ENCODE measurements at places on chromosomes 5 and 9.

DNA sequence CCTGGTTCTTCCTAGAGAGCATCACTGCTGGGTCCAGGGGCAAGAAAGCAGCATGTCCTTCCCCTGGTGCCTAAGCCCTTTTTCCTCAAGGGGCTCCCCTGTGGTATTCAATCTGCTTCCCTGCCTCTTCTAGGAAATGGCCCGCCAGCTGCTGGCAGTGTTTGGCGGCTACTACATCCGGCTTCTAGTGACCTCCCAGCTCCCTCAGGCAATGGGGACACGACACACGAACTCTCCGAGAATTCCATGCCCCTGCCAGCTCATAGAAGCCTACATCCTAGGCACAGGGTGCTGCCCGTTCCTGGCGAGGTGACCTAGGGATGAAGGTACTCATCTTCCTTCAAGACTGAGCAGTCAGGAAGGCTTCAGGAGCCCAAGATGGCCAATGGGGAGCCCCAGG is 14.6 kb downstream of the TEX53 start:
- no peak for DNase-seq

- no peak for DNase-seq
Observed at GRCh38 chr5:25027061-25027460, 382.3 kb upstream of the CDH10 start.

- DNase-seq: no peak
Observed at GRCh38 chr5:54673523-54674225, 156.1 kb downstream of the SNX18 start.

- DNase-seq: no peak
Observed at GRCh38 chr5:131996210-131997025, 15.0 kb downstream of the ACSL6 start.

- no peak for DNase-seq
Observed at GRCh38 chr5:161134956-161135355, 282.9 kb upstream of the ATP10B start.

DNA sequence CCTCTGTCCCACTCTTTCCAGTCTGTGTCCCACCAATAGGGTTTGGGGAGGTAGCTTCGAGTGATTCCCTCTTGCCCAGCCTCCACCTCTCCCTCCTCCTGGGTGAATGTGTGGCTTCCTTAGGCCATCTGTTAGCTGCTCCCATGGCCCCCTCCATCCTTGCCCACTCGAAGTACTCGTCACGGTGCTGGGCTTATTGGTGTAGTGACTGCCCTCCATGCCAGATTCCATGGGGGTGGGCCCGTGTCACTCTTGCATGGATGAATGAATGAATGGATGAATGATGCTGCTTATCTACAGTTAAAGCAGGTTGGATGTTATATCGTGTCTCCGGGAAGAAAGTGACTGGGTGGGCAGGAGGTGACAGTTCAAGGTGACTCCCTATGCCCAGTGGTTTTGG is 19.1 kb downstream of the HMCN2 start:
- DNase-seq: no peak

- DNase-seq: no peak
Observed at GRCh38 chr9:105328872-105329718, 84.6 kb downstream of the SLC44A1 start.

DNA sequence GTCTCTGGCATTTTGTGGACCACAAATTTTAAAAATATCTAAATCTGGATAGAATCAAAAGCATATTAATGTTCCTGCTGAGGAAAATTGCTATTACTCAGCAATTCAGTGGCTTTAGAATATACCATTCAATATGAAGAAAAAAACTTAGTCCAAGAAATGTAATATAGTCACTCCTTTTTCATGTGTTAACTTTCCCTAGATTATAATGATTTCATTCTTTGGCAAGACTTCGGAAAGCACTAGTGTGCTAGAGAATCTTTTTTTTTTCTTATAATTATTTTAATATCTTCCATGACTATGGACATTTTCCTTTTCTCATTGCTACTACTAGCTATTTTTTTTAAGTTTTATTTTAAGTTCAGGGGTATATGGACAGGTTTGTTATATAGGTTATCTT is 102.4 kb upstream of the FAM174A start:
- no peak for DNase-seq

- DNase-seq: no peak
Observed at GRCh38 chr9:129682381-129682780, 16.9 kb downstream of the PRRX2 start.

GRCh38 chr9:81468084-81468595 is 221.2 kb downstream of the TLE1 start:
- no peak for DNase-seq

- no peak for DNase-seq
Observed at GRCh38 chr9:91818225-91818585, 131.8 kb downstream of the ROR2 start.

GRCh38 chr9:120692901-120693699 is 21.2 kb downstream of the MEGF9 start:
- DNase-seq: no peak

- DNase-seq: no peak
Observed at GRCh38 chr5:98403131-98403530, 370.3 kb upstream of the RGMB start.

- DNase-seq: no peak
Observed at GRCh38 chr5:61186634-61187033, 24.4 kb upstream of the SMIM15 start.

DNA sequence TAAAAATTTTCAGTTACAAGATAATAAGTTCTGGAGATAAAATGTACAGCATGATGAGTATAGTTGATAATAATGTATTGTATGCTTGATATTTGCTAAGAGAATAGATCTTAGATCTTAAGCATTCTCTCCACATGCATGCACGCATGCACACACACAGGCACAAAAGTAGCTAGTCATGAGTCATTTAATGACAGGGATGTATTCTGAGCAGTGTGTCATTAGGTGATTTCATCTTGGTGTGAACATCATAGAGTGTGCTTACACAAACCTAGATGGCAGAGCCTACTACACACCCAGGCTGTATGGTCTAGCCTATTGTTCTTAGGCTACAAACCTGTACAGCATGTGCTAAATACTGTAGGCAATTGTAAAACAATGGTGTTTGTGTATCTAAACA is 124.2 kb downstream of the PTTG1 start:
- DNase-seq: no peak

GRCh38 chr9:17669206-17669605 is 90.3 kb downstream of the SH3GL2 start:
- DNase-seq: no peak

DNA sequence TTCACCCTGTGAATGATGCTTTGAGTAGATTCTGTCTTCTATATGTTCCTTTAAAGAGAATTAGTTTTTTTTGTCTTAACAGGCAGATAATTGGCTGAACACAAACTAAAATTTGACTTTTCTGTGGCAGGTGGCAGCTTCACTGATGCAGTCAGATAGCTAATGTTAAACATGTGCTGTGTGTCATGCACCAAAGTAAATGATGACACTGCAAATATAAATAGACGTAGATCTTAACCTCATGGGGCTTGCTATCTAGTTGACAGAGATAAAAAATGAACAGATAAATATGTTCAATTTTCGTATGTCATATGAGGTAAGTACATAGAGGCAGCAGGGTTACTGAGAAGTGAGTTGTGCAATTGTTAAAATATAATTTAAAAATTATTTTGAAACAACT is 82.7 kb downstream of the PARP8 start:
- DNase-seq: no peak

- DNase-seq: no peak
Observed at GRCh38 chr9:96420468-96421219, 2.5 kb upstream of the ZNF367 start.

DNA sequence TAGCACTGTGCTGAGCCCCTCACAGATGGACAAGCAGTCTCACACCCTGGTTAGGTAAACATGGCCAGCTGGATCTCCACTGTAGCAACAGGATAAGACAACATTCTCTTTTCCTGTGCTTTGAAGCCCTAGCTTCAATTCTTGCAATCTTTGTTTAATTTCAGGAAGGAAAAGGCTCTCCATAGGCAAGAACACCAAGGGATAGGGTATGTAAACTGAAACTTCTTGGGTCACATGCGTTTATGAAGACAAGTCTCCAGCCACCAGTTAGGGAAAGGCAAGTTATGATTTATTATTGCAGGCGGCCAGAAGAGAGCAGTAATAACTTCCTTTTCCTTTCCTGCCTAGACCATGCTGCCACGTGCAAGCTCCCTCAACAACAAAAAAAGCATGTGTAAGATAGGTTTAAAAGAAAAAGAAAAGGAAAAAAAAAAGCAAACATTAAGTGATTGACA is 50.1 kb upstream of the POU5F2 start:
- no peak for DNase-seq
